Tibial nerve (tissue), 4 donors: ENCODE measurements at places on chromosomes 16 and 17. TPM values are rescaled to one million over a fixed set of nuclear protein-coding genes. Genes with fewer than 3 reads are reported as not detected.

The PRKCB gene
- 2.7 TPM for total RNA-seq

The GP1BA gene
- not detected for total RNA-seq

The SNTB2 gene
- 50.2 TPM for total RNA-seq

DNA sequence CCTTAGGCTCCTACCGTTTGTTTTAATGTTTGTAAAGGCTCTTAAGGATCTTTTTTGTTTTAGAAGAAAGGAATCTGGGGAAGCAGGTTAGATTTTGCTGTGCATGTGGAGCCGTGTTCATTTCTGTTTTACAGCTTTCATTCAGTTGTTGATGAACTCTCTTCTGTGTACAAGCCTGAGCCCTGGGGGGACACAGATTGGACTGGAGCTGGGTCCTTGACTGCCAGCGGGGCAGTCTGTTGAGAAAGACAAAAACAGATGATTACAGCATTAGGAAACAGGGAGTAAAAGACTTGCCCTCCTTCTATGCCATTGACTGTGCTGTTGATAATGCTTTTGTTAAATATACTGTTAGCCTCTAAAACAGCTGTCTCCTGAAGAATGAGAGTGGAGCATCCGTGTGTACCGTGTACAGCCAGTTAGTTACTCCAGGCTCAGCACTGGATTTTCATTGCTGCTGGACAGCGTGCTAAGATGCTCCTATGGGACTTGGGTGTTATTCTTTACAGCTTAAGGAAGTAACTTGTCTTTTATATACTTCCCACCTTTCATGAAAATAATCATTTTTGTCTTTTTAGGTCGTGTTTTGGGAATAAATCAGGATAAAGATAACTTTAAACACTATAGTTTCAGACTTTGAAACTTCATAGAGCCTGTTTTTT is 3.2 kb downstream of the MAP1LC3B start:
- no peak for DNase-seq

GRCh38 chr16:17784073-17784472 is 313.3 kb upstream of the XYLT1 start:
- no peak for DNase-seq

- no peak for DNase-seq
These were observed 34.3 kb downstream of the STAT5B start for GRCh38 chr17:42241871-42242270.

DNA sequence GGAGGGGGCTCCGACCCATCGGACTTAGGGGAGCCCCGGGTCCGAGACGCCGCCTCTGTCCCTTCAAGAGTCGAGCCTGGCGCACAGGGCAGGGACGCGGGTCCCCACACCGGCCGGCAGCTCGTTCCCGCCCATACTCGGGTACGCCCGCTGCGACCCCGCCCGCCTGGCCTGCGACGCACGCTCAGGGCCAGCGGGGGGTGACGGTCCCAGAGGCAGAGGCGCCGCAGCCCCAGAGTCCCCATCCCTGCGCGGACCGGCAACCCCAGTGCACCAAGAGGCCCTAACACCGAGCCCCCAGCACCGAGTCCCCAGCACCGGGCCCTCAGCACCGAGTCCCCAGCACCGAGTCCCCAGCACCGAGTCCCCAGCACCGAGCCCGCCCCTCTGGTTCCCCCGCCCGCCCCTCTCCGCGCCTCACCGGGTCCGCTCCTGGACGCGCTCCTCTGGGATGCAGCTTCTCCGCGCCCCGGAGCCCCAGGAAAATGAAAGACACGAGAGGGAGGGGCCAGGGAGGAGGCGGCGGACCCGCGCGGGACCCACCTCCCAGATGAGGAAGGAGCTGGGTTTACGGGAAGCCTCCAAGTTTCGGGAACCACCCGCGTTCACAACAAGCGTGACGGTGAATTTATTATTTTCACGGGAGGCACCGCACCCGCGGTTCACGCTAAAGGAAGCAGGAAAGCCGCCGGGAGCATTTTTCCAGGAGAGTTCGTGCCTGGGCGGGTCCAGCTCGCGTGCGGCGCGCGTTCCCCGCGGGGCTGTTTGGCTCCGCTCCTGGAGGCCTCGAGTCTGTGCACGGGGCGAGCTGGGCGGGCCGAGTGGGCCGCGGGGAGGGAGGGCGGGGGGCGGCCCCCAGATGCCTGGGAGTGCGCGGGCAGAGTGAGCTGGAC is at the start of gene SECTM1:
TSS of gene SECTM1 (minus strand) at position 488 of the 893 bp plus-strand sequence. CDS start 6,526 bp downstream, outside the sequence.
- DNase-seq, result peak; percentile 61

DNA sequence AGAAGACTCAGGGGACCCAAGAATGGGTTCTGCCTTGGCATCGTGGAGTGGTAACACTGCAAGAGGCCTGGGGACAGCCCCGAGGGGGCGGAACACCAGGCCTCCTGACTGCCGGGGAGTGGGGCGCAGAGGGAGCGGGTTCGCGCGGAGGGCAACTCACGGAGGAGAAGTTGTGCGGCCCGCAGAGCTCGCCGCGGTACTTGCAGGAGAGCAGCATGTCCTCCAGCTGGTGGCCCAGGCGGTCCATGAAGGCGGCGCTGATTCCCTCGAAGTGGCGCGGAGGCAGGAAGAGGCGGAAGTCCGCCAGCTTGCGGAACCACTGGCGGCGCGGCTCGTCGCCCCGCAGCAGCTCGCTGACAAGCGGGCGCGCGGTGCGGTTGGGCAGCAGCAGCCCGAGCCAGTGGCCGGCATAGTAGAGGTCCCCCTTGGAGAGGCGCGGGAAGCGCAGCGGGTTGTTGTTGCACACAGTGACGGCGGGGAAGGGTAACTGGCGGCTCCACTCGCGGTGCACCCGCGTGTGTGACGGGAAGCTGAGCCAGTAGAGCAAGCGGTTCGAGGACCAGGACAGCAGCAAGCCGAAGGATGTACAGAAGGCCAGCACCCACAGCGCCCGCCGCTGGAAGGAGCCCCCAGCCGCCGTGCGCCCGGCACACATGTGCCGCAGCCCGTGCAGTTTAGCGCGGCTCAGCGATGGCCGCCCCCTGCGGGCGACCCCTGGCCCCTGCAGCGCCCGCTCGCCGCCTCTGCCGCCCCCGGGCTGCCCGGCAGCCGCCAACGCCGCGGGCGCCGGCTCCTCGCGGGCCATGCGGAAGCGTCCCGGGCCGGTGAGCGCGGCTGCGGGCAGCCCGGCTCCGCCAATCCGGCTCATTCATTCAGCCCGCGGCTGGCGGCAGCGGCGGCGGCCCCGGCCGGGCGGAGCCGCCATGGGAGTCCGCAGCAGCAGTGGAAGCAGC is 1.6 kb downstream of the ASIC2 start:
- DNase-seq, result no peak

DNA sequence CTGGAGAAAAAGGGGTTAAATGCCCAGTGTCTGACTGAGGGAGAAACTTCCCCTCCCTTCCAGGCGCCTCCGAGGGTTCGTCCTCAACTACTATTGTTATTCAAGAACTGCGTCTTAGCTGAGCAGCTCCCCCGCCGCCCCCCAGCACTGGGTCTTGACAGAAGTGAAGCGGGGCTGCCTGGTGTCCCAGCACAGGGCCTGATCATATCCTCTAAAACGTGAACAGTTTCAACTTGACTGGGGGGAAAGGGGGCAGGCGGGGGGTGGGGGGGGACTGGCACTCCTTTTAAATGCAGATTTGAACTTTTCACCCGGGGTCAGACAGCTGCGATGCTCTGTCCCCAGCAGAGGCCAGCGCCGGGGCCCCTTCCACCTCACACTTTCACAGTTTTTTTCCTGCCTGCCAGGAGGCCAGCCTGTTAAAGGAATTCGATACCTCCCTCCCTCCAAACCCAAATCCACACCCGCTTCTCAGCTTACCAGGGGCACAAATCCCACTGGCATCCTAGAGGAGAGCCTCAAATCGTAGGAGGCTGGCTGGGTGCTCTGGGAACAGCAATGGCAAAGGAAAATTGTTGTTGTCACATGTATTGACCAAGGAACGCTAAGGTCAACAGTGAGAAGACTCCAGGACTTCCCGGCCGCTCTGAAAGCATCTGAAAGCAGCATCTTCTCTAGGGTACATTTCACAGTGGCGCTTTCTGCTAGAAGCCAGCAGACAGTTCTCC is 14.5 kb downstream of the ZFHX3 start:
- DNase-seq, result no peak

GRCh38 chr16:58264961-58265479 is 29.8 kb downstream of the PRSS54 start:
- no peak for DNase-seq

GRCh38 chr16:1773703-1774447 is 941 bp upstream of the MRPS34 start:
- no peak for DNase-seq

- no peak for DNase-seq
These were observed 142.2 kb downstream of the RAB11FIP4 start for GRCh38 chr17:31533546-31534155.

GRCh38 chr16:54193665-54194333 is 92.8 kb downstream of the IRX3 start:
- peak; percentile 51 for DNase-seq

- no peak for DNase-seq
These were observed 34.9 kb downstream of the TOM1L2 start for GRCh38 chr17:17937201-17937853.

- DNase-seq, result no peak
These were observed 216 bp downstream of the VPS9D1 start for GRCh38 chr16:89720551-89720812.
